ENCODE measurements at places on chromosomes 2 and 18. TPM values are rescaled to one million over a fixed set of nuclear protein-coding genes. Genes with fewer than 3 reads are reported as not detected.
A peak's percentile ranks its signal among the peaks of the same experiment; 100 is the strongest.

The ATP6V1C2 gene
- total RNA-seq = 0.14 TPM

The MCM6 gene
- total RNA-seq = 118 TPM

The DSEL gene
- 2.7 TPM for total RNA-seq

The RASGRP3 gene
- 0.07 TPM for total RNA-seq

The AOX1 gene
- 2.8 TPM for total RNA-seq

The MSH2 gene
- 81.9 TPM for total RNA-seq

The LIMS4 gene
- total RNA-seq = 0.75 TPM

DNA sequence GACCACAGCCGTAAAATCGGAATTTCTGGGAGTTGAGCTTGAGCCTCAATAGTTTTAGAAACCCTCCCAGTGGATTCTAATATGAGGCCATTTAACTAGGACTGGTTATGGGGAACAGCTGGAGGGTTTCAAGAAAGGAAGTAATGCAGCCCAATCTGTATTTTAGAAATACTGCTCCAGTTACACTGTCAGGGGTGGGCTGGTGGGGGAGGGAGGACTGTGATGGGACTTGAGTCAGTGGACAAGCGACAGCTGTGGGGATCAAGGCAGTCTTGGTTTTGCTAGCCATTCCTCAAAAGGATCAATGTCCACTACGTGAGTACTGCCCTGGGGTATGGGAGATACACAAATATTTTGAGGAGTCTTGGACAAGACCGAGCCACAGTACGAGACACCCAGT lies 34.8 kb downstream of the ASB1 start:
- no peaks in the 10 kb centered on the region for H3K27me3 ChIP-seq
- H3K4me1 ChIP-seq = peaks cover 5% of the 10 kb centered on the region
- H3K36me3 ChIP-seq = peaks cover 5% of the 10 kb centered on the region
- DNase-seq = no peak
- H3K27ac ChIP-seq = no peak overlapping the region
- H3K4me3 ChIP-seq = no peak overlapping the region

DNA sequence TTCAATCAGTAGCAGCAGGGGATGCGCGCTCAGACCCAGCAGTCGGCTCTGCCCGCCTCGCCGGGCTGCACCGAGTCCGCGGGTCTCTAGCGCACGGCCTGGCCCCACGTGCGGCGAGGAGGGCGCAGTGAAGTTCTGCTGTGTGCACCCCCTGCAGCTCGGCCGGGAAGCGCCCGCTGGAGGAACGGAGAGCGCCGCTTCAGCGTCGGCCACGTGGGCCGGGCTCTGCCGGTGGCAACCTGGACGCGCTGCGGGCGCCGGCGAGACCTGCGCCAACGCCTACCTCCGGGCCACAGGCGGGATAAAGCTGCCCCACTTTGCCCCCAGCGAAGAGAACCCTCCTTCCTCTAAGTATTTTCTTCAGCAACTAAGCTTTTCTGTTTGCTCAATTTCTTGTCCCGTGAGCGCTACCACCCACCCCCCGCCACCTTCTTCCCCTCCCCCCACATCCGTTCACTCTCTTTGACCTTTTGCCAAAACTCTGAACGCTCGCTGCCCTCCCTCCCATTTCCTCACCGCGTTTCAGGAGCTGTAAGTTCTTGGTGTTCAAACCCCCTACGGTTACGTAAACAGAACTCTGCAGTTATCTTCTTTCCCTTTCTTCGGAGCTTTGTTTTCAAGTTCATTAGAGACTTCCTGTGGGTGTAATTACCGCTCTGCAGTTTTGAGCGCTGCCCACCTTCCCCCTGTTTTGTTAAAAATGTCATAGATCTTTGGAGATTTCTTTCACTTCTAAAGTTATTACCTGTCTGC lies 42.6 kb upstream of the EDAR start:
- peak; percentile 35 for DNase-seq
- peaks cover 30% of the 10 kb centered on the region for H3K4me1 ChIP-seq
- peak overlapping the region; percentile 85 for H3K4me3 ChIP-seq
- peaks cover 5% of the 10 kb centered on the region for H3K36me3 ChIP-seq
- H3K27ac ChIP-seq = peak overlapping the region; percentile 89

GRCh38 chr2:193783681-193784080 lies 1588.9 kb upstream of the TMEFF2 start:
- no peaks in the 10 kb centered on the region for H3K4me1 ChIP-seq
- no peaks in the 10 kb centered on the region for H3K27me3 ChIP-seq
- H3K4me3 ChIP-seq = no peak overlapping the region
- no peak overlapping the region for H3K27ac ChIP-seq
- no peaks in the 10 kb centered on the region for H3K36me3 ChIP-seq
- DNase-seq = no peak

DNA sequence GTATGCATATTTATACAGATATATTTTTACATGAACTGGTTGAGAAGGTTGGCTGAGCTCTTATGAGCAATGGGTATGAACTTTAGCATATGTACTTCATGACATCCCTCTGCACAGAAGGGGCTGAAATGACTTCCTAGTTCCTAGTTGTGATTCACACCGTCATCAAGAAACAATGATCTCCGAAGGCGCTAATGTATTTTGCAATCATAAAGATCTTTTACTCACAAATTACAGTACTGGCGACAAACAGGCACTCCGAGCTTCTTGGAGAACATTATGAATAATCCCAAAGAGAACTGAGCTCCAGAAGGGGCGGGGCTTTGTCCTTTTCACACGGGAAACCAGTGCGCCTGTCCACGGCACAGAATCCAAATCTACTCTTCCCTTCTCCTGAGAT lies 18.1 kb downstream of the BCL2 start:
- H3K4me3 ChIP-seq = no peak overlapping the region
- H3K36me3 ChIP-seq = peaks cover 6% of the 10 kb centered on the region
- DNase-seq = no peak
- H3K4me1 ChIP-seq = peaks cover 57% of the 10 kb centered on the region

DNA sequence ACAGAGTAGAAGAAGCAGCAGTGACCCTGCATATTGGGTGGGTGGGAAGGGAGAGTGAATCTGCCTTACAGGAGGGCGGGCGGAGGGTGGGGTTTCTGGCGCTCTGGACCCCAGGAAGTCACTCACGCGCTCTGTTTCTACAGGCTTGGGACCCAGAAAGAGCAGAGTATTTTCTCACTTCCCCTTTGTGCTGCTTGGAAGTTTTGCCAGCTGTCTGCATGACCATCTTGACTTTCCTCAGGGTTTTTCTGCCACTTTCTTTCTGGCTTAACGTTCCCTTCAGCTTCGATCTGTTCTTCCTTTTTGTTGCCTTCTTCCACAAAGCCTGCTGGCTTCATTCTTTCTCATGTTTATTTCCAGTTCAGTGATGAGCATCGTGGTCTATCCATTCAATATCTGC lies 383.1 kb downstream of the GALR1 start:
- peaks cover 10% of the 10 kb centered on the region for H3K4me1 ChIP-seq
- H3K27me3 ChIP-seq = no peaks in the 10 kb centered on the region
- H3K27ac ChIP-seq = no peak overlapping the region

DNA sequence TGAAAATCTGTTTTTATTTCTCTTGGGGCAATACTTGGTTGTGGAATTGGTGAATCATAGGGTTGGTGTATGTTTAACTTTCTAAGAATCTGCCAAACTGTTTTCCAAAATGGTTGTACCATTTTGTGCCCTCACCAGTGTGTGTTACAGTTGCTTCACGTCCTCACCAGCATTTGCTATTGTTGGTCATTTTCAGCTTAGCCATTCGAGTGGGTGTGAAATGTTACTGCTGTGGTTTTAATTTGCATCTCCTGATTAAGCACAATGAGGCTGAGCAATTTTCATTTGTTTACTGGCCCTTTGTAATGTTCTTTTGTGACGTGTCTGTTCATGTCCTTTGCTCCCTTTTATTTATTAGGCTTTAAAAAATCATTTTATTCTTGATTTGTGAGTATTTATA lies 49.7 kb downstream of the FOSL2 start:
- no peaks in the 10 kb centered on the region for H3K36me3 ChIP-seq
- H3K4me1 ChIP-seq = no peaks in the 10 kb centered on the region
- DNase-seq = no peak
- no peak overlapping the region for H3K4me3 ChIP-seq
- H3K27ac ChIP-seq = no peak overlapping the region

- H3K27me3 ChIP-seq = no peaks in the 10 kb centered on the region
- no peak for DNase-seq
- H3K27ac ChIP-seq = no peak overlapping the region
- H3K4me1 ChIP-seq = no peaks in the 10 kb centered on the region
These were observed 60.1 kb upstream of the RBBP8 start for GRCh38 chr18:22872900-22873537.

DNA sequence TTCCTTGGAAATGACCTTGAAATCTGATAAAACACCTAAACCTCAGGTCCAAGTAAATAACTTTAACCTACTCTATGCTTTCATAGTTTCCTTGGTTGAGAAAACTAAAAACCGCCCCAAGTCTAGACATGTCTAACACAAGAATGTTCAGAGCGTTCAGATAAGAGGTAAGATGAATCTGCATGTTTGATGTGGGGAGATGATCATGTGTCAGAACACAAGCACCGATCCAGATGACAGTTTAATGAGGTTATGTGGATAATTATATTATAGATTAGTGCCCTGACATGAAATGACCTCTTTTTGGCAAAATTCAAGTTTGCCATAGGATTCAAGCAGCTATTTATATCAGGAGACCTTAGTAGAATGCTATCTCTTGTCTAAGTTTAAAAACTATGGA lies 729.8 kb upstream of the SOX11 start:
- H3K27me3 ChIP-seq = no peaks in the 10 kb centered on the region
- H3K36me3 ChIP-seq = no peaks in the 10 kb centered on the region
- no peak overlapping the region for H3K4me3 ChIP-seq
- peaks cover 15% of the 10 kb centered on the region for H3K4me1 ChIP-seq

- H3K27me3 ChIP-seq = no peaks in the 10 kb centered on the region
- no peaks in the 10 kb centered on the region for H3K36me3 ChIP-seq
- H3K4me1 ChIP-seq = no peaks in the 10 kb centered on the region
- H3K4me3 ChIP-seq = no peak overlapping the region
These were observed 54.8 kb upstream of the CCDC178 start for GRCh38 chr18:33495278-33495677.

DNA sequence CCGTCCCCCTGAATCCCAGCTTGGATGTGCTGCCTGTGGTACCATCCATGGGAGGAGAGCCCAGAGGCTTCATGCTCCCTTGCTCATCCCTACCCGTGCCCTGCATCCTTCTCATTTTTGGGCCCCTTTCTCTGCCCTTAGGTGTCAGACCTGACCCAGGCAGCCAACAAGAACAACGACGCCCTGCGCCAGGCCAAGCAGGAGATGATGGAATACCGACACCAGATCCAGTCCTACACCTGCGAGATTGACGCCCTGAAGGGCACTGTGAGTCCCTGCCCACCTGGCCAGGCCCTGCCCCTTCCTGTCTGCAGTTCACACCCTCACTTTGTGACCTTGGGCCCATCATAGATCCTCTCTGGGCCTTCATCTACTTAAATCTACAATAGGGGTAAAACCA lies 2.5 kb downstream of the DES start:
- H3K4me1 ChIP-seq = peaks cover 17% of the 10 kb centered on the region
- DNase-seq = no peak
- peaks cover 8% of the 10 kb centered on the region for H3K27me3 ChIP-seq
- H3K36me3 ChIP-seq = no peaks in the 10 kb centered on the region
- H3K27ac ChIP-seq = no peak overlapping the region
- no peak overlapping the region for H3K4me3 ChIP-seq

DNA sequence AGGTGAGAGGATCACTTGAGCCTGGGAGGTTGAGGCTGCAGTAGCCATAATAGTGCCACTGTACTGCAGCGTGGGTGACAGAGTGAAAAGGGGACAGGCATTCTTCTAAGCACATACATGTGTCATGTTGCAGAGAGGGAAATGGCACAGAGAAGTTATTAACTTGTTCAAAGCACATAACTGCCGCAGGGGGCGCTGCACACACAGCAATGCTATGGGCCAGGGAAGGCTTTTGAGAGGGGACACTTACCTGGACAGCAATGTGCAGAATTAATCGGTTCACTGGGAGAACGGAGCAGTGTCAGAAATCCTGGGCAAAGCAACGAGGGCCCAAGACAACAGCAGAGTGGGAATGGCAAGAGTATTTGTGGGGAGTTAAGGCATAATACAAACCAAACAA lies 2.4 kb downstream of the SCYGR8 start:
- no peaks in the 10 kb centered on the region for H3K27me3 ChIP-seq
- H3K4me1 ChIP-seq = peaks cover 2% of the 10 kb centered on the region
- DNase-seq = peak; percentile 13
- H3K27ac ChIP-seq = no peak overlapping the region
- no peak overlapping the region for H3K4me3 ChIP-seq

- no peak overlapping the region for H3K4me3 ChIP-seq
- H3K27me3 ChIP-seq = no peaks in the 10 kb centered on the region
- H3K36me3 ChIP-seq = no peaks in the 10 kb centered on the region
- DNase-seq = no peak
These were observed 36.1 kb downstream of the STPG4 start for GRCh38 chr2:47119001-47119400.

DNA sequence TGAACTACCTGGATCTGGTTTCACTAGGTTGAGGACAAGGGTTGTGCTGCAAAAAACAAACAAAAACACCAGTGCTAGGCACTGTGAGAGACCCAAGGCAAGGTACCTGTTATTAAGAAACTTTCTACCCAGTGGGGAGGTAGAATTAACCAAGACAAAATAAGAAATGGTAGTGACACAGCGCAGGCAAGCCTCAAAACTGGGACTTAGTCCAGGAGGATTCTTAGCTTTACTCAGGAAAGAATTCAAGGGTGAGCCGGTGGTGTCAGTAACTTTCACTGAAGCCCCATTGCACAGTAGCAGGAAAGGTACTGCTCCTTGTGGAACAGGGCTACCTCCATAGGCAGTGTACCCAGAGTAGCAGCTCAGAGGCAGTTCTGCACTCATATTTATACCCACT lies 131.6 kb downstream of the SCG2 start:
- DNase-seq = no peak
- no peak overlapping the region for H3K4me3 ChIP-seq
- H3K27ac ChIP-seq = no peak overlapping the region
- H3K4me1 ChIP-seq = peaks cover 5% of the 10 kb centered on the region

DNA sequence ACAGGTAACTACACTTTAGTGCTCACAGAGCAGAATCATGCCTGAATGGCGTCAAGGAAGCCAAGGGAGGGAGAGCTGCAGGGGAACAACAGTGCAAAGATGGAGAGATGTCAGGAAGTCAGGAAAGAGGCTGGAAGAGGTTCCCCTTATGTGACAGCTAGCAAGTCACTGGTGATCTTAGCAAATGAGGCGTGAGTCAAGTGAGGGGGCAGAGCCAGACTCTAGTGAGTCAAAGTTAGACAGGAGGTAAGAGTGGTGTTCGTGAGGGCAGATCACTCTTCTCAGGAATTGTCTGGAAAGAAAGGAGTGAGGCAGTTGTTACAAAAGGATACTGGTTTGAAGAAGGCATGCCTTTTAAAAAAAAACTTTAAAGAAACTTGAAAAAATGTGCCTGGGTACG lies 87.1 kb downstream of the MEP1B start:
- peaks cover 24% of the 10 kb centered on the region for H3K4me1 ChIP-seq
- no peak for DNase-seq
- H3K27me3 ChIP-seq = no peaks in the 10 kb centered on the region
